ENCODE measurements at places on chromosomes 2 and 18. TPM values are rescaled to one million over a fixed set of nuclear protein-coding genes. Genes with fewer than 3 reads are reported as not detected.
A peak's percentile ranks its signal among the peaks of the same experiment; 100 is the strongest.

Gene GKN1
- 0.90 TPM for polyA plus RNA-seq

Gene TUBA4B
- 0.55 TPM for polyA plus RNA-seq

DNA sequence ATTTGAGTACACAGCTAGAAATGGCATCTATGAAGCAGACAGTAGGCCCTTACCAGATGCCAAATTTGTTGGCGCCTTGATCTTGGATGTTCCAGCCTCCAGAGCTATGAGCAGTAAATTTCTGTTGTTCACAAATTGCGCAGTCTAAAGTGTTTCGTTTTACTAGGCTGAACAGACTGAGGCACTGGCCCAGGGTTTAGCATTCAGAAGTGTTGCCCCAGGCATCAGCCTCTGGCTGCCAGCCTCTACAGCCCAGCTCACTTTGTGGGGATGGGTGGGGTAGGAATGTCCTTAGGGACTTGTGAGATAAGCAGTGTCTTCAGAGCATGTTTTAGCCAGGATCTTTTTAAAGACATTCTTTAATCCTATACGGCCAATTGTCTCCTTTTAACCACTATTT is 51.5 kb upstream of the MGAT5 start:
- DNase-seq: no peak

DNA sequence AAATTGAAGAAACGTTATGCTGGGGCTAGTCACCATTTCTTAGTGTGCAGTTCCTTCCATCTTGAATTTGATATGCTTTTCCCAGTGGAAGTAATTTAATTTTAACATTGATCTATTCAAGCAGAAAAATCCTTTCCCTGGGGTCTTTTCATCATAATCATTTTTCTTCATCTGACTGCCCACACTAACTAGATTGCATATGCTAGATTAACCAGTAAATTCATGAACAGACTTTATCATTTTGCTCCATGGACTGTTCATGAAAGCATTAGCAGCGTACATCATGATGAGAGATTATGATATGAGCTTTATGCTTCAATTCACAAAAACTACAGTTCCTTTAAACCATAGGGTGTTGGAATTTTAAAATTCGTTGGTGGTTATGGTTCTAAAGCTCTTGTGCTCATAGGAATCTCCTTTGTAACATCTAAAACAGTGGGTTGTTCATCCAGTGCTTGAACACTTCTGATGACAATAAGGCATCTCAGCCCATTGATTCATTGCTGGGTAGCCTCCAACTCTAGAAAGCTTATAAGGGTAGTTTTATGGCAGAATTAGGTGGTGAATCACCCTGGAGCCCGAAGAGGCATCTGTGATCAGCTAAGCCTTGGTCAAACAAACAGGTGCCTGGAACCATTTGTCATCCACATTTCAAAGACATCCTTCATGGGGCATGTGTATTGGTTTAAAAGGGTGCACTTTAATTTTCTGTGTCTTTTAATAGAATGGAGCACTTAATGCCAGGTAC is 77.2 kb upstream of the NDUFV2 start:
- peak; percentile 13 for DNase-seq

- peak; percentile 30 for DNase-seq
These were observed 68.1 kb downstream of the MYOM1 start for GRCh38 chr18:3151399-3152264.

DNA sequence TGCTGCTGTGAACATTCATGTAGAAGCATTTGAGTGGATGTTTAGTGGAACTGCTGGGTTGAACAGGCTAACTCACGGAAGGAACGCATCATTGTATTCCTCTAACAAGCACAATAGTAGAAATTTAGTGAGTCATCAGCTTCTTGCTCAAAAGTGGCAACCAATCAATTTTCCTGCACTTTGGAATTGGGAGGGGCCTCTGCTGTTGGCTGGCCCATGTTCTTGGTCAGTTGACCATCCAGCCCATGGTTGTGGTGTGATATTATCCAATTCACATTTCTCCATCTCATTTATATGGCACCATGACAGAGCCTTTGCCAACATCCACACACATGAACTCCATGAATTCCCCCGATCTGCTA is 95.0 kb downstream of the TNFRSF11A start:
- DNase-seq: no peak

DNA sequence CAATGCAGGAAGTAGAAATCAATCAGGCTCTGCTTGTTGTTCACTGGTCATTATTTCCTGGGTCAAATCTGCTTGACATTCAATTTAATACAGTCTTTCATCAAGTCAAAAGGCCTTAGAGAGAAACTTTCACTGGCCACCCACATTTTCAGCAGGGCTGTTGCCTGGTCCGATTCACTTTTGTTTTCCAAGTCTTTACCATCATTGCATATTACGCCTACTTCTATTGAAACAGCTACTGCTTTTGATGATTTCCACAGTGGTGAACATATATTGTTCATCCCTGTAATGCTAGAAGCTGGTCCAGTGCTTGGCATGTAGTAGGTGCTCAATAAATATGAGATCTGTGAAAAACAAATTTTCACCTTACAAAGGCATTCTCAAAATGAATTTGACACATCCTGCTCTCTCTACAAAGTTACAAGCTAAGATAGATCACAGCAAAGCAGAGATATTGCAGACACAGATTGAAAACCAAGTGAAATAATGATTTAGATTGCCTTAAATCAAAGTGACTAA is 600.1 kb downstream of the ARHGAP15 start:
- DNase-seq: no peak

Gene HOXD1
- polyA plus RNA-seq: 0.12 TPM

- DNase-seq: no peak
These were observed 1.5 kb downstream of the MAP3K2 start for GRCh38 chr2:127386246-127386645.

- peak; percentile 39 for DNase-seq
These were observed 13.0 kb upstream of the SLC9A2 start for GRCh38 chr2:102606353-102606752.

DNA sequence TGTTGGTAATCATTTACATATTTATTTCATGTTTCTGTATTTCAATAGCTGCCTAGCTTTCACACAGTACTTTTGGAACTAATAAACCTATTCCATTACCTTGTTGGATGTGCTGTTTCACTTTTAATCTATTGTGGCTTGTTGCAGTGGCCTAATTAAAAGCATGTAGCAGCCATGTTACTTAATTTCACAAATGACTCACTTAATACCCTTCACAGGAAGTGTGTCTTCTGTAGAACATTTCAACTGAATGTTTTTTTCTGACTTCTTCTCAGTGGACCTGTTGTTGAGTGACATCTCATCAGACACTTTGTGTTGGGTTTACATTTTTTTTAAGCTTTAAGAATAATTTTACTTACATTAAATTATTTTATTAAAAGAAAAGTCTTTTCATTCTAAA is 260.5 kb upstream of the THUMPD2 start:
- no peak for DNase-seq

GRCh38 chr2:127957240-127957639 is 70.6 kb downstream of the SAP130 start:
- DNase-seq: no peak

DNA sequence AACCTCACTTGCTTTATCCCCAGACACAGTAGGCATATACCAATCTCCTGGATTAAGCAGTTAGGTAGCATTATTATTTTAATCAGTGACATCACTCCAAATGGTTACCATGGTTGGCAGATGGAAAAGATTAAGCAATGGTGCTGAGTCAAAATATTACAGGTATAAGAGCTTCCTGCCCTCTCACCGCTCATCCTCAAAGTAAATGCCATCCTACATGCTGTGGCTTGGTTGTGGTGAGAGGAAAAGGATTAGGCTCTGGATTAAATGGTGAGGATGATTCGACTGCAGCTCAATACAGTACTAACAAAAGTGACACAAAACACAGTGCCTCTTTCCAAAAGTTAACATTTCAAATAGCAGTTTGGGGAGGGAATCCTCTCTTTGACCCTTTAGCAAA is 108.9 kb upstream of the ACAA2 start:
- no peak for DNase-seq

DNA sequence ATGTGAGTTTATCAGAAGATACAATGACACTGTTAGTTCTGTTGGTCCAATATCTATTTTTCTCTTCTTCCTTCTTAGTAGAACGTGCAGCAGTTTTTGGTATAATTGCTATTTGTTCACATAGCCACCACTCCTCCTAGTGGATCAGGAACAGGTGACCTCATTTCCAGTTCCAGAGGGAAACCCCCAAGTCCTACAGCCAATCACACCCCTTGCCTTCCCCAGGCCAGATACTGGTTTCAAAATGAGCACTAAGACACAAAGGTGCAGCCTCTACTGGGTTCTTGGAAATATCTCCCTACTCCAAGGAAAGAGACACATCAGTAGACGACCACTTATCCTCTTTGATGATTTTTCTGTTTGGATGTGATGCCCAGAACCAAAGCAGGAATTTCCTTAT is 103.2 kb downstream of the TCF4 start:
- no peak for DNase-seq

DNA sequence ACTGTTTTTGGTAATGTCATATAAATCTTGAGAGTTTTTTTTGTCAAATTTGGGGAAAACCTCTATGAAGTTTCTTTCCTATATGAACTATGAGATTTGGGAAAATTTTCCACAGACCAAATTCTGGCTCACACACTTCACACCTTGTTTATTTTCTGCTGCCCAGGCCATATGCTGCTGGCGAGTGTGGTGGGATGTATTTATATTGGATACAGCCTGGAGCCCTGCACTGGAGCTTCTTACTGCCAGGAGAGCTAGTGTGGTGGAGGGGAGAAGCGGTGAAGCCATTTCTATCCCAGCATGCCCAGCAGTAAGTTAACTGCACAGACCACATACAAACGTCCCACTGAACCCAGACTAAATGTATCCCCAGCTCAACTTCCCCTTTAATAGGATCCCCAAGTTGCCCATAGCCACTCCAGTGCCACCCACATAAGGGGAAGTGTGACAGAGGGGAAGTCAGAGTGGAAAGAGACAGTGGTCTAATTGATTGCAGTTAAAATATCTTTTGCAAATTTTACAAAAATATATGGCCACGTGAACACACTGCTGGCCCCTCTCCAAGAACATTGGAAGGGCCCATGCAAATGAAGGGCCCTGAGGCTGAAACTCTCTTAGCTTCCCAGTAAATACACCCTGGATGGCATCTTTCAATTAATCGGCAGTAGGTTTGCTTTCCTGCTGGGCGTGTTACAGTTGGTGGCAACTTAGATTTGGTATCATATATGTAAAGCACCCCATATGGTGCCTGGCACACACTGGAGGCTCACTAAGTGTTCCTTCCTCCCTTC is 146.6 kb upstream of the ITGA6 start:
- no peak for DNase-seq

Gene TANK
- polyA plus RNA-seq: 69.8 TPM

- no peak for DNase-seq
These were observed 124.3 kb upstream of the FOSL2 start for GRCh38 chr2:28268386-28268785.

Gene FAM228A
- polyA plus RNA-seq: not detected

GRCh38 chr18:58754544-58755068 is 83.3 kb downstream of the MALT1 start:
- DNase-seq: no peak

DNA sequence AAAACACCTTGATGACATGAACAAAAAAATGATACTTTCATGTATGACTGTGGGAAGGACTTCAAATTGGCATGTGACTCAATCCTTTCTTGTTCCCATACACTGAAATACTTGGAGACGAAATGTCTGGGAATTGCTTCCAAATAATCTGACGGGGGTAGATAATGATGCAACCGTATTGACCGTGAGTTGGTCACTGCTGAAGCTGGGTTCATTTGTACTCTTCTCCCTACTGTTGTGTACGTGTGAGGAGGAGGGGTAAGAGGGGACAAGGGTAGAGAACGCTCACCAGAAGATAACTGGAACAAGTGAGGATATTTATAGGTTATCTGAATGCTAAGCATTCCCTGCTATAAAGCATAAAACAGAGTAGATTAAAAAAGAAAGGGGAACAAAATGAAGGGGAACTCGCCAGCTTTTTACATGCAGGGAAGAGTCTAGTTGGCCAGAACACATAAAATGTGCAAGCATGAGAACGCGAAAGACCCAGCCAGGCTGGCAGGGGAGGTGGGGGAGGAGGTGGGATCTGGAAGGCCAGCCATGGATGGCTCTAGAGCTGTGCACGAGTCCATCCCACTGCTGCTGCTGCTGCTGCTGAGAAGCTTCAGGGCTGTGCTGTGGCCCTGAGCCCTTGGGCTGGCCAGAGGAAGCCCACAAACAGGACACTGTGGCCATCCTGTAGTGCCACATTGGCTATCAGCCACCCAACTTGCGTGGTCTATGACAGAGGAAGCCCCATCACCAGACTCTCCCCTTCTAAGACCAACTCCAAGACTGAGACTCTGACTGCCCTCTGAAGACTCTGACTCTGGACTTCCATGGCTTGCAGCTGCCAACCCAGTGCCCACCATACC is 15.2 kb upstream of the CETN1 start:
- no peak for DNase-seq

DNA sequence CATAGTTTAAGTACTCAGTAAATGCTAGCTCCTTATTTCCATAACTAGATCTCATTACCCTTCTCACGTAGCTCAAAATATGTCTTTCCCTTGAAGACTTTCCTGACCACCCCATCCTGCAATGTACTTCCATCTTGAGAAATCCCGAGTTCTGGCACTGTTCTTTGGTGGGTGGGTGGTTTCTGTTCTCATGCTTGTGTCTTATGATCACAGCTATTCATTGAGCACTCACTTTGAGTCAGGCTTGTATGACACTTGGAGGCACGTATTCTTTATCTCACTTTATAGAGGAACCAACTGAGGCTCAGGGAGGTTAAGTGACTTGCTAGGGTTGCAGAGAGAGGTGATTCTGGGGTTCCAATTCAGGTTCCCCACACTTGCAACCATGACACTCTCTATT is 9.0 kb upstream of the CLIP4 start:
- no peak for DNase-seq

Gene CPO
- polyA plus RNA-seq: 0.13 TPM

DNA sequence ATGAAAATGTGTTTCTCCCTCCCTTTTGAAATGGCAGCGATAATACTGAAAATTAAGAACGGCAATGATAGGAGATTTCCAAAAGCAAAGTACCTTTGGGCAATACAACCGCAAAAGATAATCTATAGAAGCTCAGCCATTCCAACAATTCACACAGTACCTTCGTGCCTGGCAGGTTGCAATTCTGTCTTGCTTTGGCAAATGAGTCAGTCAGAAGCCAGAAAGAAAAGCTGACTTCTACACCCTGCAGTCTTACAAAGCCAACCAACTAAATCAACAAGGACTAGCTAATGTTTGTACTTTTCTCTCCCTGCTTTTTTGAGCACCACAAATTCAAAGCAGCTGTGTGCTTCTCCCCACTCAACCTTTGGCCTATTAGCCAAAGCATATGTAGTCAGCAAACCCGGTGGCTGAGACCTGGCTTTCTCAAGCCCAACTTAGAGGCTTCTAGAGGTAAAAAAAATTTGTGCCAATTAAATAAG is 25.7 kb upstream of the ID2 start:
- peak; percentile 21 for DNase-seq

Gene ZNF514
- 12.8 TPM for polyA plus RNA-seq
